ENCODE measurements at places on chromosomes 3 and 15. TPM values are rescaled to one million over a fixed set of nuclear protein-coding genes. Genes with fewer than 3 reads are reported as not detected.
A peak's percentile ranks its signal among the peaks of the same experiment; 100 is the strongest.

GRCh38 chr15:87549296-87549695 is 707.2 kb downstream of the NTRK3 start:
- DNase-seq: no peak

- no peak for DNase-seq
Measured at GRCh38 chr3:24802614-24803013, 308.0 kb upstream of the THRB start.

Gene AP2M1
- total RNA-seq: 454 TPM

Gene LRRIQ4
- total RNA-seq: not detected

DNA sequence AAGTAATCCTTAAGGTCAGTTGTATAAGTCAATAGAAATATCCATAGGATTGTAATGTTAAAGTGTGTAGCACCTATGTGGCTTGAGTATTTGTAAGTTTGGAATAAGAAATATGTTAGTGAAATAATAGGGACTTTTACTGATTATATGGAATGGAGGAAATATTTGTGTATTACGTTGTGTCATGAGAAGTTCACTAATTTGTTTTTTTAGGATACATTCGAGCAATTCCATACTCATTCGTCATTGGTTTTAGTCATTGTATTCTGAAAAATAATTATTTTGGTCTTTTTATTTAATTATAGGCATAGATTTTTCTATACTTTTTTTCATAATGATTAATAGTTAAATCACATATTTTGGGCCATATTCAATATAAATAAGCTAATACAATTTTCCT is 21.0 kb downstream of the MBNL1 start:
- no peak for DNase-seq

Gene BOC
- total RNA-seq: not detected

Gene GPR176
- 14.4 TPM for total RNA-seq

GRCh38 chr3:152121270-152121636 is 147.5 kb upstream of the MBNL1 start:
- no peak for DNase-seq

DNA sequence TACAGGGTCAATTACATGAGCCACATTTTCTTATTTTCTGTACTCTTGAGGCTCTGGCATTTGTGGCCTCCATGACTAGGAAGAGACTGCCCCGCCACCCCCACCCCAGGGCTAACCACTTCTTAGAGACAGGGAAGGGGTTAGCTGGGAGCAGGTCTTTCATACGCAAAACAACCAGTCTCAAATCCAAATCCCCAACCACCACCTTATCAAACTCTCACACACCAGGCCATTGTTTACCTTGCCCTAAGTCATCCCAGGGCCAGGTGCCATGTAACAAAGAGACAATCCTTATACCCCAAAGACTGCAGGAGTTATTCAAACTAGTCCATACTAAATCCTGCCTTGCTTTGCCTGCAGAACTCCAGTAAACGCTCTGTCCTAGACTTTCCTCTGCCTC is 77.8 kb downstream of the B3GNT5 start:
- no peak for DNase-seq

GRCh38 chr15:25188051-25188450 is 233.3 kb downstream of the SNRPN start:
- no peak for DNase-seq

GRCh38 chr3:141276398-141276797 is 44.8 kb downstream of the PXYLP1 start:
- no peak for DNase-seq

GRCh38 chr3:198064420-198064819 is 104.4 kb downstream of the LMLN start:
- DNase-seq: no peak

Gene DNAH12
- not detected for total RNA-seq

Gene TMIE
- not detected for total RNA-seq

- no peak for DNase-seq
Measured at GRCh38 chr3:195893044-195893395, 15.3 kb downstream of the TNK2 start.

- DNase-seq: no peak
Measured at GRCh38 chr3:53193466-53194209, 32.6 kb downstream of the PRKCD start.

- no peak for DNase-seq
Measured at GRCh38 chr3:17360991-17361390, 381.4 kb downstream of the TBC1D5 start.

- no peak for DNase-seq
Measured at GRCh38 chr15:99511866-99512661, 53.7 kb upstream of the MEF2A start.

Gene CCR2
- not detected for total RNA-seq

DNA sequence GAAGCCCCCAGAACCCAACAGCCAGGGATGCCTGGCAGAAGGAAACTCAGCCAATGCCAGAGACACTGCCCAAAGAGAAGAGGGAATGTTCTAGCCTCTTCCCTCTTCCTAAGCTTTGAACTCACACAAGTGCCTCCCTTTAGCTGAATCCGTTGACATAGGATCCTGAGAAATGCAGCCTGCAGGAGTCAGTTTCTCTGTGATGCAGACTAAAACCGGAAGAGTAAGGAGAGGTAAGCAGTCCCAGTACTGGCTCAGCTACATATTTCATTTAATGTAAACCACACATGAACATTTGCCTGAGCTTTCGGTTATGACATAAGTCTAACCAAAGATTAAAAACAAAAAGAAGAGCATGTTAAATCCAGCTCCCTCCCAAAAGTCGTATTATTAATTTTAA is 768.7 kb downstream of the TBL1XR1 start:
- DNase-seq: no peak

- no peak for DNase-seq
Measured at GRCh38 chr3:43071313-43071893, 34.5 kb downstream of the POMGNT2 start.

Gene UROC1
- total RNA-seq: not detected

DNA sequence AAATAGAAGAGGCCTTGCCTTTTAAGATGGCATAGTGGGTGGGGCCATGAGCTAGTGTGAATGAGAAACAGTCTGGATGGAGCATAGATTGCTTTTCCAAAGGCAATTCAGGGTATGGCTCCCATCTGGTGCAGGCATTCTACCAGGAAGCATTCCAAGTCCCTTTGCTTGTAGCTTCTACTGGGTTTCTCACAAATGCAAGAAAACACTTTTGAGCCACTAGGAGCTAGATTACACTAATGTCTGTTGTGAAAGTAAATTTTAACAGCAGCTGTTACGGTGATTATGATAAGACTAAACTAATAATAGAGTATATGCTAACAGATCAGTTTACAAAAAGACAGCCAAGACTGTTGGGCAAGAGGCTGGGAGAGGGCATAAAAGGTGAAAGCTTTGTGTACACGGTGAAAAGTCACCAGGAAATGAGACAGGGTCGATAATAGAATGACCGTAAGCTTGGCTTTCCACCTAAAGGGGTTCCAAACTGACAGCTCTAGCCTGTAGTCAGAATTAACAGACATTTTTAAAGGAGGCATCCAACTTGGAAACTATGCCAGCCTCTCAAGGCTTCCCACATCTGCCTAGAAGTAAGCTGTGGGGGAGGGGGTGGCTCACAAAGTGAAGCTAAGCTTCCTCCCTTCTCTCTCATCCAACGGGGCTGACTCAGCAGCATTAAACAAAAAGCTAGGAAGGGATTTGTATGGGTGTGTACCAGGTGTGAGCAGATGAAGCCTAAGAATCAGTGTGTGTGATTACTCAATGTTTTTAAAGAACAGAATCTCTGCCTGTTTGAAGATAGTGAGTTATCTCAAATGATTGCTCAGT is 61.1 kb upstream of the GPD1L start:
- peak; percentile 57 for DNase-seq

- no peak for DNase-seq
Measured at GRCh38 chr3:125194849-125195601, 17.5 kb downstream of the SLC12A8 start.

- DNase-seq: no peak
Measured at GRCh38 chr3:103048068-103048722, 613.4 kb downstream of the ZPLD1 start.

Gene AQP9
- not detected for total RNA-seq

- no peak for DNase-seq
Measured at GRCh38 chr15:72207558-72208085, 10.0 kb upstream of the GRAMD2A start.

- no peak for DNase-seq
Measured at GRCh38 chr3:25495726-25496253, 67.7 kb downstream of the RARB start.
